CD4-positive, alpha-beta T cell treated with Interleukin-21 for 1 hour (primary cell): ENCODE measurements at places on chromosomes 12 and 14.

DNA sequence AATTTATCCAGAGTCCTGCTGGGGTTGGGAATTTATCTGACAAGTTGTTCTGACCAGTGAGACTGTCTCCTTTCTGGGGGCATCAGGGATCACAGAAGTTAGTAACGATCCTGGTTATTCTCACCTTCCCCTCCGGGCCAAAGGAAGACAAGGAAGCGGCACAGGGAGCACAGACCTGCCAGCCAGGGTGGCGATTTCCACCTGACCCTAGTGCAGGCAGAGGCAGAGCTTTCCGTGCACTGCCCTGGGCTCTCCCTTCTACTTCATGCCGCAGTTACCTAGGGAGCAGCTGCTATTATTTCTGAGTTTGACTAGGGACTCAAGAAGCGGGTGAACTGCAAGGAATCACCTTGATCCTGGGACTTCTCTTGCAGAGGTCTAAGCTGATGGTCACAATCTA lies 7.4 kb downstream of the TMEM106C start:
- DNase-seq, result no peak

GRCh38 chr14:105605464-105606304 lies 79.3 kb downstream of the TMEM121 start:
- no peak for DNase-seq

DNA sequence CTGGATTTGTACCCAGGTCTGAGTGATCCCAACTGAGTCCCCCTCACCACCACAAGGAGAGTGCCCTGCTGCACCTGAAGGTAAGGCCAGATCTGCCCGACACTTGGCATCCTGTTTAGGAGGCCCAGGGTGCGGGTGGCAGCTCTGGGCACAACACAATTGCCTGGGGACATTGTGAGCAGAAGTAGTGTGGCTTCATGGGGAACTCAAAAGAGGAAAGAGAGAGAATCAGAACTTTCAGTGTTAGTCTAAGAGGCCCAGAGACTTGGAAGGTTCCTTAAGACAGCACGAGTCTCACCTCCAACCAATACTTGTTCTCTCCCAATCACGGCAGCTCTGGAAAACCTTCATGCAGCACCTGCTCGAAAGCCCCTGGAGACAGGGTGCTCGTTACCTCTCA lies 6.6 kb upstream of the SLC8B1 start:
- no peak for DNase-seq

DNA sequence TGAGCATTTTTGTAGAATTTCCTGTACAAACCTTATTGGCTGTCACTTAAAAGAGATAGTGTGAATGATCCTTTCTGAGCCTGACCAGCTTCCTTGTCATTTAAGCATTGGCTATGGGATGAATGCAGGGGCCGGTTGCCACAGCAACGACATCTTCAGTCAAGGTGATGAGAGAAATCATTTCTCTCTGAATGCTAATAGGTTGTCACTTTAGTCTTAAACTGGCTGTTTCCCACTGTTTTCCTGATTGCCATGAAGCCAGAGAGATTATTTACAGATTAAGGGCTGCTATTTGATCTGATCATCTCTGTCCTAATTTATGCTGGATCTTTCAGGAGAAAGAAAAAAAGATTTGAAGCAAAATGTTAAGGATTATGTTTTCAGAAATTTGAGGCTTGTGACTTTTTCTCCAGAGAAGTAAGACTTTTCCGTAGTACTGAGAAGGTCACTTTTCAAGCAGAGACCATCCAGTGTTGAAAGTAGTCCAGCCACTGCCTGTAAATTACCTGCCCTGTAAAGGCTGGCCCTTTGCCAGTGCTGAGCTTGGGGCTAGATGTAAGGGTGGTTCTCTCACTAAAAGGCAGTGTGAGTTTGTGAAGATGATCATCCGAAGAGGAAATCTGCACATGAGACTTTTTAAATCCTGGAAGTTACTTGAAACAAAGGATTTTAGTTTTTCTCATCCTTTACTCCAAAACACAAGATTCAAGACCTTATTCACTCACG lies 235.6 kb downstream of the DACT1 start:
- DNase-seq, result no peak

DNA sequence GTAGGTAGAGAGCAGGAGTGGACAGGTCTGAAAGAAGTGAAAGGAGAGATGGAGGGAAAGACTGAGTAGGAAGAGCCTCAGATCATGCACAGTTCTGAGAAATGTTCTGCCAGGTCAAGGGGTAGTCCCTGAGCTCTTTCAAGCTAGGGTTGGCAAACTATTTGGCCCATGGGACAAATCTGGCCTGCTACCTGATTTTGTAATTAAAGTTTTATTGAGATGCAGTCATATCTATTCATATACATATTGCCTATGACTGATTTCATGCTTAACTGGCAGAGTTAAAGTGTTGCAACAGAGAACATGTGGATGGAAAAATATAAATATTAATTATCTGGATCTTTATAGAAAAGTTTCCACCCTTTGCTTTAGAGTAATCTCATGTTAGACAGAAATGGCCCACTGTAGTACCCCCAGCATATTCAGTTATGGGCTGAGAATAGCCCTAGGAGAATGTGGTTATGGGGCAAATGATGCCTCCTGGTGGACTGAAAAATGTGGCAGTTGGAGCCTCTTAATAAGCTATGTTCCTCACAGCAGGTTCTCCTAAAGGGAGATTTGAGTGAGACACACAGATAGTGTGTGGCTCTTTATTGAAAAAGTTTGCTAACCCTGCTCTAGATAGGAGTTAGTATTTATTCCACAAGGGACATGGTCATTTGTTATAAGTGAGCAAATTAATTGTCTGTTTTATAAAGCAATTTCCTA lies 476.9 kb downstream of the LRIG3 start:
- peak; percentile 9 for DNase-seq

GRCh38 chr12:53105256-53105655 lies 2.0 kb downstream of the SOAT2 start:
- no peak for DNase-seq

- DNase-seq, result no peak
Observed at GRCh38 chr14:104388011-104388521, 191.5 kb upstream of the C14orf180 start.

DNA sequence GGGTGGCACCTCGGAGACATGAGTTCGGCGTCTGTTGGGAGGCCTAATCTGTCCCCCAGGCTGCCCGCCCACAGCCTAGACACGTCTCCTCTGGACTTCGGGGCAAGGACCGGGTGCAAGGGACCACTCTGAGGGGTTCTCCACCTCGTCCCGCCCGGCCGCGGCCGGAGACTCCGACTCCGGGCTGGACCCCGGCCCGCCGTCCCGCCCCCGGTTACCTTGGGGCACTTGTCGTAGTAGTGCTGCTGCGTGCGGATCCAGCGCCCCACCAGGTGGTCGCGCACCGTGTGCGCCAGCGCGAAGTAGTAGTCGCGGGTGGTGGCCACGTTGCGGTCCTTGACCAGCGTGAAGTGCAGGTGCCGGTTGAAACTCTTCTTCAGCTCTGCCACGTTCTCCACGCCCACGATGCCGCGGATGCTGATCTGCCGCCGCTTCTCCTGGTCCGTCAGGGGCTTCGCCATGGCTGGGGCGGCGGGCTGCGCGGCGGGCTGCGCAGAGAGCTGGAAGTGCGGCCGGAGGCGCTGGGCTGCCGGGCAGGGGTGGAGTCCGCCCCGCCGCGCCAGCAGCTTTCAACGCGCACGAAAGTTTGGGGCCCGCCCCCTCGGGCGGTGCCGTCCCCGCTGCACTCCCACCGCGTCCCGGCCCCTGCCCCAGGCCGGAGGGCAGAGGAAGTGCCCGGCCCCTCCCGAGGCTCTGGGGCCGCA lies at the start of gene PYGL:
Gene PYGL (minus strand): TSS at position 541 of the 704 bp plus-strand sequence. CDS start 80 bp downstream, at position 461.
- DNase-seq, result no peak

DNA sequence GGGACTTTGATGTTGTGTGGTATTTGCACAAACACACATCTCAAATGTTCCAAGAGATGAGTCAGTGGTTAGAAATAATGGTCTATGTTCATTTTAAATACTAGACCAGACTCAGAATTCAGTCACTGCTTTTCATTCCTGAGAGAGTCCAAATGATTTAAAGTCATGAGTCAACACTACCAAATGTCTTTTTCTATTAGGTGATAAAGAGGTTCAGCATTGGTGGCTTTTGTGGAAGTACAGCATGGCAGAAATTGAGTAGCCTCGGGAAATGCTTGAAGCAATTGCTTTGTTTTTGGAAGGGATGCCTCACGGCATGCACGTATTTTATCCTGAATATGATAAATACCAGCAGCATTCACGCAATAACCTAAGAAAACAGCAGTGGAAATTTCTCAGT lies 115.7 kb downstream of the DIO2 start:
- DNase-seq, result no peak

- no peak for DNase-seq
Observed at GRCh38 chr12:62716866-62717525, 218.0 kb downstream of the PPM1H start.

- DNase-seq, result no peak
Observed at GRCh38 chr12:15520083-15520482, 197.8 kb downstream of the PTPRO start.

- no peak for DNase-seq
Observed at GRCh38 chr12:124786061-124786964, 77.4 kb downstream of the SCARB1 start.

GRCh38 chr12:13022851-13023271 lies 21.3 kb upstream of the FAM234B start:
- DNase-seq, result no peak

- no peak for DNase-seq
Observed at GRCh38 chr14:29037411-29037810, 270.8 kb downstream of the FOXG1 start.

DNA sequence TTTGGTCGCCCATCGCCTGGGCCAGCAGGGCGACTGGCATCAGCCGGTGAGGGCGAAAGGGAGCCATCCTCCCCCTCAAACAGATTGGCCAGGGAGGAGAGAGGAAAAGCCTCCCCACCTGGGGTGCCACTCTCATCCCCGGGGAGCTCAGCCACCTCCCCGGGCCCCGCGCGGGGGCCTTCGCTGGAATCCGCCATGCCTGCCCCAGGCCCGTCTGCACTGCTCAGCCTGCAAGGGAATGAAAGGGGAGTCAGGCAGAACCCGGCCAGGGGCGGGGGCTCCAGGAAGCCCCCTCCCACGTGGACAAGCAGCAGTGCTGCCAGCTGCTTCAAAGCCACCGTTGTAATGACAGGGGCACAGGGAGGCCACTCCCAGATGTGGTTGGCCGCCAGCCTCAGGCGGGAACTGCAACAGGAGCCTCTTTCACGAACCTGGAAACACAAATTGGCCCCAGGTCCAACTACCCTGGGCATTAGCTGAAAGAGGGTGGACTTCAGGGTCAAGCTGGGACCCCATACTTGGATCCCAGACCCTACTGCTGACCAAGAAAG lies 18.5 kb downstream of the TRPV4 start:
- DNase-seq, result no peak

GRCh38 chr14:103205541-103205906 lies 82.3 kb downstream of the TNFAIP2 start:
- no peak for DNase-seq

GRCh38 chr12:9951026-9951675 lies 19.0 kb upstream of the CLEC2A start:
- DNase-seq, result peak; percentile 54

DNA sequence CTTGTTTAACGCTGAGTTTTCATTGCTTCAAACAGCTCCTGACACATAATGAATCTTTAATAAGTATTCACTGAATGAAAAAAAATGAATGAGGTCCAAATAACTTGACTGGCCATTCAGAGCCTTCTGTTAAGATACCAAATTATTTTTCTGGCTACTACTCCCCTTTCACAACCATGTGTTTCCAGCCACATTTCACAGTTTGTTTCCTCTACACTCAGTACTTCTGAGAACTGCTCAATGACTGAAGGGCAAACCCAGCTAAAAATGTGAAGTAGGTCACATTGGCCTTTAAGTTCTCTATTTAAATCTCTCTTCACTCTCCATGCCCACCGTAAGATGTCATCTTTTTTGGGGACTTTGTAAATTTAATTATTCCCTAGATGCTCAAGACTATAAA lies 78.4 kb upstream of the KRR1 start:
- DNase-seq, result no peak

GRCh38 chr14:44388306-44388705 lies 118.8 kb downstream of the FSCB start:
- DNase-seq, result no peak

DNA sequence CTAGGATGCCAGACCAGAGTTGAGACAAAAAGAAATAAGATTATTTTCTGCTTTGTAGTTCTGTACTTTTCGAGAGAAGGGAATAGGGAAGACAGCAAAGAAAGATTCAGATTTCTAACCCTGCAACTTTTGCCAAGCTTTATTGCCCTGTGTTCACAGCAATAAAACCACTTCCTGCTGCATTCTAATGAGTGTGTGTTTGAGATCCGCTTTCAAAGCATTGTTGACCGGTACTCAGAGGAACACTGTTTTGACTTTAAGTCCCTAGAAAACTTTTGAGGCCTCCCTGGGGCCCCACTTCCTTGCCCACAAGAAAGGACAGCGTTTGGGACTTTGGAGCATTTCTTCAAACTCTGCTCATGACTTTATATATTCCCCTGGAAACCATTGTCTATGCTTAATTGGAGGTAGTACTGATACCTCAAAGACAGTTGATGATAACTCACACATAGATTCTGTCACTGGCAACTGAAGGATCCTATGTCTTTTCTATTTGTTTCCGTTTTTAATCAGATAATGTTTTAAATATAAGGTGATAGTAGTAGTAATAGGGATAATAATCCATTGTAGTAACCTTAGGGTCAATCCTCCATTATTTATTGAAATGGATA lies 1.3 kb downstream of the RNASE6 start:
- DNase-seq, result peak; percentile 47

DNA sequence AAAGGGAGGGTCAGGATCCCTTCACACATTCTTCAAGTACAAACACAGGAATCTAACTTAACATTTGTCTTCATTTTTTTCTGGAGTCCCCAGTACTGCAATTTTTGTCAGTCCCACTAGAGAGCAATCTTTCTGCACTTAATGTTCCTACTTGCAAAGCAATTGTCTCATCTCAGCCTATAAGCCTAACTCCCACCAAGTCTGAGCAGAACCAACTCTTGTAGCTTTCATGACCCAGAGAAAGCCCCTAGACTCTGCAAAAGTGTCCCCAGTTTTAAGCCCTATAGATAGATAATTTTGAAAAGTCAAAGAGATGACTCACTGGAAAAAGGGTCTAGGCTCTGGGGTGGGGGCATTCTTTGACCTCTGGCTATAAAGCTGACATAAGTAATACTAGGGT lies 1.8 kb upstream of the ZBTB39 start:
- peak; percentile 73 for DNase-seq

GRCh38 chr12:76020731-76021672 lies 10.6 kb downstream of the PHLDA1 start:
- peak; percentile 81 for DNase-seq

DNA sequence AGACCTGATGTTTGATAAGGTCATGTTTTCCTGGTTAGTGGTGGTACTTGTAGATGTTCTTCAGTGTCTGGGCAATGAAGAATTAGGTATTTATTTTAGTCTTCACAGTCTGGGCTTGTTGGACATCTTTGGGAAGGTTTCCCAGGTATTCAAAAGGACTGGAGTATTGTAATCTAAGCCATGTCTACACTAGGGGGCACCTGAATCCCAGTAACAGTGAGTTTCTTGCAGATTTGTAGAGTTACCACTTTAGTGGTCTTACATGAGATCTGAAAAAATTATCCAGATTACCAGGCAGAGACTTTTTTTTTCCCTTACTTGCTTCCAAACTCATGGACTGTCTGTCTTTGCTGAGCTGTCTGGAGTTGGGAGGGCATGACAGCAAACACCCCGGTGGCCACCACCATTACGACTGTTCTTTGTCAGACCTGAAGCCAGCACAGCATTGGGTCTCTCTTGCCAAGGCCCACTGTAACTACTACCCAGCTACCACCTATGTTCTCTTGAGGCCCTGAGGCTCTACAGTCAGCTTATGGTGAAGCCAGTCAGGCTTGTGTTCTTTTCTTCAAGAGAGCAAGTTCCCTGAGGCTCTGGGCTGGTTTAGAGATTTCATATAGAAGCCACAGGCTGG lies 820.7 kb upstream of the FBXO33 start:
- DNase-seq, result no peak
